Stimulated activated CD4-positive, alpha-beta T cell treated with anti-CD3 and anti-CD28 coated beads, Interleukin-4, amount 100 ng/mL, for 4 hours (primary cell): ENCODE measurements at places on chromosomes 2 and 18.

DNA sequence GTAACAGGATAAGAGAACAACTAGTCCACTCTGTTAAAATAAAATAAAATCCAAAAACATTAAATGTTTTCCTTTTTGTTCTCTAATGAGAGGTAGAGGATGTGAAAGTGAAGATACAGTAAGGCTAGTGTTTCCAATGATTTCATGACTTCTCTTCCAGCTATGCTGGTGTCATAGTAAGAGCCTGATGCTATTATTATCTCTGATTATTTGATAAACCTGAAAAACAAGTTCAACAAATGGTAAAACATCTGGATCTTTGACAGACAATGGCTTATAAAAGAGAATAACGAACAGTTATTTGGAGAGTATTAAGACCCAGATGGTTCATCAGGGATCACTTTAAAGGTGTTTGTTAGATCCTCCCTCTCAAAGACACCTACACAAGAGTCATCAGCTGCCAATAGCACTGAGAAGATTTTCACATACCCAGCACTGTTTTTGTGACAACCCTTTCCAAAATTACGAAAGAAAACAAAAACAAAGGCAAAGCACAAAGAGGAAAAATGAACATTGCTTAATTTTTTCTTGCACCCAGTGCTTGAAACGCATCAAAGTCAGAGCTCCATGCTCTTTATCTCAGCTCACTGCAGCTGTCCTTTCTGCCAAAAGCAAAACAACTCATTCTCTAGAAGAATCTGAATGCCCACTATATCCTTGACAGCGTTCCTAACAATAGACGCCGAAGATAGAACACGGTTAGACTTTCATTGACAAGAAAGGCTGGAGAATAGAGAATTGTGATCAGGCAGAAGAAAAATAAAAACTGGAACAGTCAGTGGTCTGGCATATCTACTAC is 168.6 kb downstream of the SLC8A1 start:
- DNase-seq, result no peak

DNA sequence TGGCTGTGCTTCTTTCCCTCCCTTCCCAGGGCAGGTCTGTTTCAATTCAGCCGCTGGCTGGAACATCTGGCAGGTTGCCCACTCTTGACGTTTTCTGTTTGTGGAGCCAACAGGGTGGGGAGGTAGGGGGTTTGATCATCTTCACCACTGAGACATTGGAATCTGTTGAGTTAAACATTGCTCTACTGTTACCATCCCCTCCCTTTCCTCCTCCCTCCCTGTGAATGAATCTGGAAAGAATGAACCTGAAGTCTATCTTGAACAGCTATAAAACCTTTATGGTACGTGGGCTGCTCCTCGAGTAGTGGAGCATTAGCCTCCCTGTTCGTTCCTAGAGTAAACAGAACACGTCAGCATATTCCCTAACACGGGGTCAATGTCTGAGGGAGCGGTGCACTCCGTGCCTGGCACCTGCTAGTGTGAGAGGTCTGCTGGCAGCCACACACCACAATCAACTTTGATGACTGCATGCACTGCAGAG is 249.9 kb upstream of the RBBP8 start:
- DNase-seq, result no peak

DNA sequence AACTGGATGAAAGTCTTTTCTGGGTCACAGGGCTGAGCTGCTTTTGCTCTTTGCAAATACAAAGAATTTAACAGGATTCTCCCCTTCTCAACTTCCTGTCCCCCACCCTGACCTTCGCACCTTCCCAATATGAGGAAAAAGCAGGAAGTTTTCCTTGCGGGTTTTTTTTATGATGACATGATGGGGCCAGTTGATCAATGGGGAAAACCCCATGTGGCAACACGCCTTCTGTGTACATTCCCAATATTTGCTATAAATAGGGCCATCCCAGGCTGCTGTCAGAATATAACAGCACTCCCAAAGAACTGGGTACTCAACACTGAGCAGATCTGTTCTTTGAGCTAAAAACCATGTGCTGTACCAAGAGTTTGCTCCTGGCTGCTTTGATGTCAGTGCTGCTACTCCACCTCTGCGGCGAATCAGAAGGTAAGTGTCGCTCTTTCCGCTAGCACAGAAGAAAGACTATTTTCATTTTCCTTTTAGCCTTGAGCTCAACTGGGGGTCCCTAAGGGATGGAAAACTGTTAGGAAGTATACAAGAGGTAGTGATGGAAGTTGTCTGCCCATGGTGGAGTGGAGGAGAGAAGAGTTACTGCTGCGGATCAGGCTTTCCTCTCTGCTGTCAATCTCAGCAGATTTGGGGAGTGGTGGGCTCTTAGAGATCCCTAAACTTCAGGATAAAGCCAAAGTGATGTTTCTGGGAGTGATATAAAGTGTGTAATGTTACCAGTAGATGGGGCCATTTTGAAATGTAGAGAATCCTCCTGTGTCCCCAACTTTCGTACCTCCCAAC is at the start of gene CCL20:
TSS of gene CCL20 (plus strand) at position 281 of the 792 bp plus-strand sequence. CDS start at position 351, 70 bp downstream.
- DNase-seq, result no peak

GRCh38 chr2:230712443-230713330 is at the start of gene CAB39:
Gene CAB39 (plus strand): TSS chr2:230712842. CDS start chr2:230760002, 47,160 bp downstream.
- peak; percentile 83 for DNase-seq

DNA sequence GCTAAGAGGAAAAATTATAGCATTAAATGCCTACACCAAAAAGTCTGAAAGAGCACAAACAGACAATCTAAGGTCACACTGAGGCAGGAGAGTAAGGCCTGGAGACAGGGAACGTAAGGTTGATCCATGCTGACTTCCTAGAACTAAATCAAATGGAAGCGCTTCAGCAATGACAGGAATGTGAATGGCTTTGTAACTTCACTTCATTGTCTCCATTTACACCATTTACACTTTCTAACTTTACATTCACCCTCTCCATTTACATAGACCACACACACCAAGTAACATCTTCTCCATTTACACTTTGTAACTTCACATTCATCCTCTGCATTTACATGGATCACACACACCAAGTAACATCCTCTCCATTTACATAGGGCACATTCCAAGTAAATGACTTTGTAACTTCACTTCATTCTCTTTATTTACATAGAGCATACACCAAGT is 103.1 kb upstream of the SPATS2L start:
- DNase-seq, result no peak
